H9 (cell line): ENCODE measurements at places on chromosomes 2 and 18. TPM values are rescaled to one million over a fixed set of nuclear protein-coding genes. Genes with fewer than 3 reads are reported as not detected.
A peak's percentile ranks its signal among the peaks of the same experiment; 100 is the strongest.

The ZNF804A gene
- not detected in 2 replicates for total RNA-seq

- peaks cover 18% of the 10 kb centered on the region for H3K36me3 ChIP-seq
- no peak for DNase-seq
- H3K4me1 ChIP-seq, result no peaks in the 10 kb centered on the region
These were observed 69.0 kb downstream of the RAB3GAP1 start for GRCh38 chr2:135121016-135121657.

The PLGLB1 gene
- total RNA-seq, result 0.97 and 1.2 TPM in 2 replicates

DNA sequence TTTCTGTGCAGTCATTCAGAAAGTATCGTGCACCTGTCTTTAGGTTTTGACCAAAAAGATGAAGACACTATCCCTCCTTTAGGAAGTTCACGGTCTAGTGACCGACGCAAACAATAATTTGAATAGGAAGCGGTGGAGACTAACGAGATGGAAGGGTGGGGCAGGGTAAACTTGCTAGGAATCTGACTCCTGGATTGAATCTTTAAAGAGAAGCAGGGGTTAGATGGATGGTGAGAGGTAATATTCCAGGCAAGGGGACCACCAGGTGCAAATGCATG lies 651 bp upstream of the TXNL1 start:
- no peaks in the 10 kb centered on the region for H3K4me1 ChIP-seq
- H3K36me3 ChIP-seq, result peaks cover 15% of the 10 kb centered on the region
- H3K4me3 ChIP-seq, result peak overlapping the region; percentile 99
- DNase-seq, result no peak

The GNLY gene
- total RNA-seq, result not detected in 2 replicates

GRCh38 chr2:9001229-9001628 lies 2.3 kb downstream of the MBOAT2 start:
- no peak for DNase-seq
- peaks cover 6% of the 10 kb centered on the region for H3K36me3 ChIP-seq
- H3K27ac ChIP-seq, result no peak overlapping the region
- no peaks in the 10 kb centered on the region; the same call in 1 of the 2 replicates for H3K4me1 ChIP-seq
- H3K4me3 ChIP-seq, result no peak overlapping the region

DNA sequence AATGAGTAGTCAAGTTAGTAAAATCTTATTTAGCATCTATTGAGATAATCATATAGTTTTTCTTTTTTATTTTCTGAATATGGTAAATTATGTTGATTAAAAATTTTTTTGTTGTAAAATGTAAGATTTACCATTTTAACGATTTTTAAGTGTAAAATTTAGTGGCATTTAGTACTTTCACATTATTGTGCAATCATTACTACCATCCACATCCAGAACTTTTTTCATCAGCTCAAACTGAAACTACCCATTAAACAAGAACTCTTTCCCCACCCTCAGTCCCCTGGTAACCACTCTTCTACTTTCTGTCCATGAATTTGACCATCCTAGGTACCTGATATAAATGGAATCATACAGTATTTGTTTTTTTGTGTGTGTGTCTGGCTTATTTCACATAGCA lies 11.1 kb downstream of the RAB3GAP1 start:
- no peaks in the 10 kb centered on the region for H3K27me3 ChIP-seq
- no peaks in the 10 kb centered on the region for H3K4me1 ChIP-seq
- no peak for DNase-seq

GRCh38 chr2:160224060-160224459 lies 24.0 kb upstream of the ITGB6 start:
- H3K4me3 ChIP-seq, result no peak overlapping the region
- no peaks in the 10 kb centered on the region for H3K36me3 ChIP-seq
- DNase-seq, result no peak

The ACAA2 gene
- total RNA-seq, result 115 and 116 TPM in 2 replicates

- peaks cover 3% of the 10 kb centered on the region; the same call in 1 of the 2 replicates for H3K27me3 ChIP-seq
- no peaks in the 10 kb centered on the region for H3K4me1 ChIP-seq
- no peak overlapping the region for H3K27ac ChIP-seq
- no peaks in the 10 kb centered on the region for H3K36me3 ChIP-seq
- DNase-seq, result no peak
- no peak overlapping the region for H3K4me3 ChIP-seq
These were observed 76.4 kb upstream of the TSPYL6 start for GRCh38 chr2:54332386-54332785.

GRCh38 chr2:159091381-159091780 lies 122.9 kb downstream of the TANC1 start:
- H3K4me3 ChIP-seq, result no peak overlapping the region
- H3K36me3 ChIP-seq, result peaks cover 4% of the 10 kb centered on the region
- no peaks in the 10 kb centered on the region for H3K27me3 ChIP-seq

- H3K4me1 ChIP-seq, result no peaks in the 10 kb centered on the region
- no peaks in the 10 kb centered on the region for H3K36me3 ChIP-seq
- no peak overlapping the region for H3K4me3 ChIP-seq
These were observed 173.4 kb upstream of the FANCL start for GRCh38 chr2:58414506-58414905.

DNA sequence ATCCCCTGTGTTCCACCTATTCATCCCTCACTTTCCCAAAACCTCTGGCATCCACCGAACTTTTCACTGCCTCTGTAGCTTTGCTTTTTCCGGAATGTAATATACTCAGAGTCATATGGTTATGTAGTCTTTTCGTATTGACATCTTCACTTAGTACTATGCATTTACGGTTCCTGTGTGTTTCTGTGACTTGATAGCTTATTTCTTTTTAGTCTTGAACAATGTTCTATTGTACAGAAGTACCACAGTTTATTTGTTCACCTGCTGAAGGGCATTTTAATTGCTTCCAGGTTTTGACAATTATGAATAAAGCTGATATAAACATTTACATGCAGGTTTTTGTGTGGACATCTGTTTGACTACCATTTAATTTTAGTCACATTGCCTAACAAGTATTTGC lies 154.7 kb upstream of the DOK6 start:
- no peak overlapping the region for H3K27ac ChIP-seq
- H3K4me3 ChIP-seq, result no peak overlapping the region
- H3K36me3 ChIP-seq, result no peaks in the 10 kb centered on the region
- no peak for DNase-seq
- H3K27me3 ChIP-seq, result no peaks in the 10 kb centered on the region

GRCh38 chr2:155021618-155022017 lies 323.1 kb downstream of the KCNJ3 start:
- no peaks in the 10 kb centered on the region for H3K27me3 ChIP-seq
- no peaks in the 10 kb centered on the region for H3K36me3 ChIP-seq
- H3K4me1 ChIP-seq, result no peaks in the 10 kb centered on the region
- H3K4me3 ChIP-seq, result no peak overlapping the region
- no peak for DNase-seq
- H3K27ac ChIP-seq, result no peak overlapping the region

DNA sequence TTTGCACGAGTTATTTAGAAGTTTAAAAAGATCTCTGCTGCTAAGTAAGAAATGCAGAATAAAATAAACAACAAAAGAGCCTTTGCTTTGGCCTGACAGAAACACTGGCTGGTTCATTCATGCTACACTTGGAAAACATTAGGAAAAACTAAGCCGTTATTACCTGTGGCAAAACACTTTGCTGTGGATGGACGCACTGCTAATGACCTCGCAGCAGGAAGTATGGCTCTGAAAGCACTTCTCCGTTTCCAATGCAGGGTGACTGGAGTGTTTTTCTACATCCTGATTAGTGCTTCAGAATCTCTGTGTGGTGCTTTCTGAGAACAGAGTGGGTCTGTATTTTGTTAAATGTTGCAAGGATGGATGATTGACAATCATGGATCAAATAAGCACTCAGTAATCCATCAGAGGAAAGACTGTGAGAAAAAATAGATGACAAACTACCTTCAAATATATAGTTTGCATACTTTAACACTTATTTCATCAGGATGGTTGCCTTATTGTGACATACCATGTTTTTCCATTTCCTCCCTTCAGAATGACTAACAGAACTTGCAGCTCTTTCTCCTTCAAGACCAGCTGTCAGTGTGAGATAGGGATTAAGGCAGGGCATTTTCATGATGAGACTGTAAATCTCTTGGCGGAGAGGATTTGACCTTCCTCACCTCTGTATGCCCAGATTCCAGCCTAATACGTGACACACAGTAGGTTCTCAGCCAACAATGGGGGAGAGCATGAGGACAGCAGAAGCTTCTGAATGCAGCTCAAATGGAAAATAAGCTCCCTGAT lies 38.0 kb downstream of the LINC00305 start:
- DNase-seq, result no peak
- peaks cover 6% of the 10 kb centered on the region for H3K36me3 ChIP-seq
- no peaks in the 10 kb centered on the region; the same call in 1 of the 2 replicates for H3K4me1 ChIP-seq
- H3K27me3 ChIP-seq, result no peaks in the 10 kb centered on the region
- no peak overlapping the region for H3K4me3 ChIP-seq

- no peaks in the 10 kb centered on the region for H3K36me3 ChIP-seq
- no peak within 1 kb of the TSS for H3K27ac ChIP-seq
- H3K4me1 ChIP-seq, result no peaks in the 10 kb centered on the region; the same call in 1 of the 2 replicates
These were observed at the start of gene SULT1C2 for GRCh38 chr2:108288534-108289106. Gene SULT1C2, plus strand, starts transcription at chr2:108288895. Its CDS starts 4,773 bp downstream, at chr2:108293668.

DNA sequence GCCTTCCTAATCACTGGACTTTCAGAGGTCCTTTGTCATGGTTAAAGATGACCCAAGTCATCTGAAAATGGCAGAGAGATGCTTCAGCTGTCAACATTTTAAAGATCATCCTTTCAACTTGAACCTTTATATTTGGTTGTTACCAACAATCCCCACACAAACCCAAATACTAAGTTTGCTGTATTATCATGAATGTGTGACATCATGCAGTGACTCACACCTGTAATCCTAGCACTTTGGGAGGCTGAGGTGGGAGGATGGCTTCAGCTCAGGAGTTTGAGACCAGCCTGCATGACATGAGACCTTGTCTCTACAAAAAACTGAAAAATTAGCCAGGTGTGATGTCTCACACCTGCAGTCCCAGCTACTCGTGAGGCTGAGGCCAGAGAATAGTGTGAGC lies 55.2 kb upstream of the NRP2 start:
- H3K27me3 ChIP-seq, result no peaks in the 10 kb centered on the region
- DNase-seq, result no peak
- H3K27ac ChIP-seq, result no peak overlapping the region
- no peaks in the 10 kb centered on the region; the same call in 1 of the 3 replicates for H3K36me3 ChIP-seq
- no peak overlapping the region for H3K4me3 ChIP-seq

- H3K27ac ChIP-seq, result no peak overlapping the region
- H3K27me3 ChIP-seq, result no peaks in the 10 kb centered on the region
- no peaks in the 10 kb centered on the region for H3K4me1 ChIP-seq
- no peaks in the 10 kb centered on the region for H3K36me3 ChIP-seq
- DNase-seq, result peak; percentile 86
- no peak overlapping the region for H3K4me3 ChIP-seq
These were observed 31.4 kb upstream of the YPEL5 start for GRCh38 chr2:30115141-30115980.
